Lower lobe of right lung (tissue), 2 donors: ENCODE measurements at places on chromosomes 6 and 20. TPM values are rescaled to one million over a fixed set of nuclear protein-coding genes. Genes with fewer than 3 reads are reported as not detected.

DNA sequence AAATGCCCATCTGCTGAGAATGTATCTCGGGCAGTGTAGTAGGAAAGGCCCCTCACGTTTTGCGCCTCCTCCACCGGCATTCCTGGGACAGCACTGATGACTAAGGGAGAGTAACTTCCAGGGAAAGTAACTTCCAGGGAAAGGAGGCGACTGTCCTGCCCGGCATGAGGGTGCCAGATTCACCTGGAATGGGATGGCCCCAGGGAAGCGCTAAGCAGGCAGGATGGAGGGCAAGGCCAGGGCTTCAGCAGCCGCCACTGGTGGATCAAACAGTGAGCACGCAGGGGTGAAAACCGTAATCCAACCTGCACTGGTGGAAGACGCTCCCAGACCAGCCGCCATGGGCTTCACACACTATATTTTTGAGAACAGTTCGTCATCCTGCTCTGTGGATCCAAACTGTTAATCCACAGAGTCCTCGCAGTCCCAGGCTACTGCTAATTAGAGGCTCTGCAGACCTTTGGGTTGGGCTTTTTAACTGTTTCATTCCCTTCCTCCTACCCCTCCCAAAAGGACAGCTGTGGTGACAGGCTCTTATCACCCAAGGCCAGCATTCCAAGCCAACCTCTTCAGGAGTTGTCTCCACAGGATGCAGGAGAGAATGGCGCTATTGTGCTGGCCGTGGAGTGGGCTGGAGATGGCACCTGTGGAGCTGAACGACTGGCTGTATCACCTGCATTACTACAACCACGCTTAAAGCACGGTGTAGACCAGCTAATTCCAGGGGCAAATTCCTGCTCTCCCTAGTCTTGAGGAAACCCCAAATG lies 178.9 kb downstream of the DLL1 start:
- H3K27ac ChIP-seq: no peak overlapping the region
- H3K27me3 ChIP-seq: peaks cover 2% of the 10 kb centered on the region
- H3K36me3 ChIP-seq: no peaks in the 10 kb centered on the region
- H3K4me3 ChIP-seq: no peak overlapping the region

GRCh38 chr6:25112322-25112773 lies 166.8 kb upstream of the CARMIL1 start:
- no peaks in the 10 kb centered on the region for H3K27me3 ChIP-seq
- H3K27ac ChIP-seq: no peak overlapping the region
- peaks cover 78% of the 10 kb centered on the region for H3K36me3 ChIP-seq

DNA sequence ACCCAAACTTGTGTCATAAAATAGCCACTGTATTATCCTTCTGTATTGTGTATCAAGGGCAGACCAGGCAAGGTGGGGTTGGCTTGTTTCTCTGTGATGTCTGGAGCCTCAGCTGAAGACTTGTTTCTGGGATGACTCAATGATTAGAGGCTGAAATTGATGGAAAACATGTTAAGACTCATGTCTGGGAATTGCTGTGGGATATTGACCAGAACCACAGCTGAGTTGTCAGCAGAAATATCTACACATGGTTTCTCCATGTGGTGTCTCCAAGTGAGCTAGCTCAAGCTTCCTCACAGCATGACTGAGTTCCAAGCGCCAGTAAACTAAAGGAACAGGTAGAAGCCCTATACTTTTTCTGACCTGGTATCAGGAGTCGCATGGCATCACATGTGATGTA lies 128.5 kb upstream of the SYNDIG1 start:
- H3K4me3 ChIP-seq: no peak overlapping the region
- no peaks in the 10 kb centered on the region for H3K4me1 ChIP-seq
- no peaks in the 10 kb centered on the region for H3K36me3 ChIP-seq

- no peak for DNase-seq
- H3K4me1 ChIP-seq: no peaks in the 10 kb centered on the region
- H3K4me3 ChIP-seq: no peak overlapping the region
- no peaks in the 10 kb centered on the region for H3K27me3 ChIP-seq
- no peaks in the 10 kb centered on the region for H3K36me3 ChIP-seq
Measured at GRCh38 chr6:85418059-85418458, 31.8 kb upstream of the NT5E start.

DNA sequence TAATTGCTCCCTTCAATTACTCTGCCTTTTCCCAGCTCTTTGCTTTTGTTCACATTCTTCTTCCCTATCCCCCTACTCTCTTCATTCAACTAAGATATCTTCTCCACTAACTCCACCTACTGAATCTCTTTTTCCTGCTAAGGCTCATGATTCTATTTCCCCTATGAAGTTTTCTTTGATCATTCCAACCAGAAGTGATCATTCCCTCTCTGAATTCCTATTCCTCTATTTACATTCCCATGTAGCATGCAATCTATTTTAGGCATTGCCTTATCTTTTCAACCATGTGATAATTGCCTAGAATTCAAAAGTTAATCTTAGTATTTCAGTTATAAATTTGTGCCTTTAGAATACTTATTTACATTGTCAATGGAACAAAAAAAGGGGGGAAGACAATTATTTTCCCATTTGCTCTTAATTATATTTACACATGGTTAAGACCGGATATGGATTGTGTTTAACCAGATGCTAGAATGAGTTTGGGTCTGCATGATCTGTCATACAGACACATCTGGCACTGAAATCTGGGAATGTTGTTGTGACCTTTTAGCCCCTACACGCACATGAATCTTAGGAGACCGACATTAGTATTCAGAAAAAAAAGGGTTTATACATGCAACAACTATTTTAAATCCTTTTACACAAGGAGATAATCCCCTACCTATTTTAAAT lies 20.8 kb downstream of the MOXD1 start:
- H3K27me3 ChIP-seq: no peaks in the 10 kb centered on the region
- no peak overlapping the region for H3K4me3 ChIP-seq
- H3K36me3 ChIP-seq: no peaks in the 10 kb centered on the region

- H3K4me3 ChIP-seq: no peak overlapping the region
- no peak for DNase-seq
- H3K4me1 ChIP-seq: no peaks in the 10 kb centered on the region
- H3K27ac ChIP-seq: no peak overlapping the region
Measured at GRCh38 chr6:114888241-114888640, 545.4 kb upstream of the HS3ST5 start.

DNA sequence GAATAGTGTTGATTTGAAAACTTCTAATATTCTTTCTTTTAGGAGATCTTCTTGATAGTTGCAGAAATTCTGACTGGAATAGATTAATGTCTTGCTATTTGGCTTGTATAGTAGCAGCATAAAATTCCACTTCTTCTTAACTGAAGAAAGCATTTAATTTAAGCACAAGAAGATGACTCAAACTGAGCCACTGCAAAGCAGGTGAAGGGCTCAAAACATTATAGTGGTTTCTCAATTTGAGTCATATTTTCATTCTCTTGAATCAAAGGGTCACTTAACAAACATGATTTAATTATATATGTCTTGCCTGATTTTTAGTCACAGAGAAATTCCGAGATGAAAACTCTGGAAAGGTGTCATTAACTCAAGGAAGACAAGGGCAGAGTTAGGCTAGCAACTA lies 239.3 kb downstream of the ZNF217 start:
- H3K36me3 ChIP-seq: no peaks in the 10 kb centered on the region
- no peaks in the 10 kb centered on the region for H3K27me3 ChIP-seq
- no peak overlapping the region for H3K27ac ChIP-seq
- H3K4me3 ChIP-seq: no peak overlapping the region
- no peaks in the 10 kb centered on the region for H3K4me1 ChIP-seq

- no peaks in the 10 kb centered on the region for H3K36me3 ChIP-seq
- H3K27ac ChIP-seq: no peak overlapping the region
- H3K4me1 ChIP-seq: no peaks in the 10 kb centered on the region
Measured at GRCh38 chr6:55449225-55449624, 122.0 kb downstream of the GFRAL start.

GRCh38 chr20:37598100-37598543 lies 70.4 kb upstream of the BLCAP start:
- peaks cover 27% of the 10 kb centered on the region for H3K27me3 ChIP-seq
- H3K4me1 ChIP-seq: no peaks in the 10 kb centered on the region

DNA sequence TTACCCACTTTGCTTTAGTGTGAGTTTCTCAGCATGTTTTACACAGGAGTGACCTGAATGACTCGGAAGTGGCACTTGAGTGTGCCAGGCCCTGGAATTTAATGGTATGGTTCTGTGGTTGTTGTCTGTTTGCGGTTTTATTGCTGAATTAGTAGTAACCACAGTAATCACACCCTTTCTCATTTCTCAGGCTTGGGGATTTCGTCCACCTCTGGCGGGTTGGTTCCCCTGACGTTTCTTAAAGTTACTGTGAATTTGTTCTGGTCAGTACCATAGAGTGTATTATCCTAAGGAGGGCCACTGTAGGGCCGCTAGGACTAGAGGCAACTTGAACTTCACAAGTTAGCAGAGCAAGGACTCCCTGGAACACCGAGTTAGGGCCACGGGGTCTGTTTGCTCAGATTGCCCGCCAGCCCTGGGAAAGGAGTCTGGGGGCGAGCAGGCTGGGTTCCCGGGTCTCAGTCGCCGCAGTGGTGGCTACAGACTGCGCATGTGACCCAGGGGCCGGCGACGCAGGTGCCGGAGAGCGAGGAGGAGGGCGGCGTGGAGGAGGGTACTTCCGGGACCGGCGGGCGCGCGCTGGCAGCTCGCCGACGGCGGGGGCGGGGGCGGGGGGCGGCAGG lies 546 bp upstream of the KLHL32 start:
- no peak for DNase-seq
- H3K4me1 ChIP-seq: peaks cover 14% of the 10 kb centered on the region
- H3K4me3 ChIP-seq: peak overlapping the region; percentile 62
- peak overlapping the region; percentile 78 for H3K27ac ChIP-seq
- no peaks in the 10 kb centered on the region for H3K27me3 ChIP-seq

DNA sequence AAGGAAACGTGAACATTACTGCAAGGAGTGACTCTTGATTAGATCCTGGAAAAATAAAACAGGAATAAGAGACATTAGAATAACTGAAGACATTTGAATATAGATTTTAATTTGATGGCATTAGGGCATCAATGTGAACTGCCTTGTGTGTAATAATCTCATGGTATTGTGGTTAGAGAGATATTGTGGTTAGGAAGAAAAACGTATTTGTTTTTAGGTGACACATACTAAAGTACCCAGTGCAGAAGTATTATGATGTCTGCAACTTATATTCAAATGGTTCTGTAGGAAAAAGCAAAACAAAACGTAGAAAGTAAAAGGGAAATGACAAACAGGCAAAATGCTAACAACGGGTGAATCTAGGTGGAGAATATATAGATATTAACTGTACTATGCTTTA lies 65.9 kb upstream of the OGFRL1 start:
- H3K27me3 ChIP-seq: no peaks in the 10 kb centered on the region
- no peak overlapping the region for H3K27ac ChIP-seq
- no peak for DNase-seq
- no peaks in the 10 kb centered on the region for H3K4me1 ChIP-seq
- H3K4me3 ChIP-seq: no peak overlapping the region

GRCh38 chr20:24501764-24502556 lies 32.5 kb downstream of the SYNDIG1 start:
- no peak overlapping the region for H3K27ac ChIP-seq
- DNase-seq: no peak
- H3K36me3 ChIP-seq: no peaks in the 10 kb centered on the region
- no peaks in the 10 kb centered on the region for H3K4me1 ChIP-seq

- no peaks in the 10 kb centered on the region for H3K27me3 ChIP-seq
- H3K27ac ChIP-seq: no peak overlapping the region
- no peak for DNase-seq
- no peak overlapping the region for H3K4me3 ChIP-seq
- no peaks in the 10 kb centered on the region for H3K4me1 ChIP-seq
- H3K36me3 ChIP-seq: no peaks in the 10 kb centered on the region
Measured at GRCh38 chr6:73951183-73951582, 255.2 kb downstream of the CD109 start.

GRCh38 chr6:113076116-113076515 lies 729.0 kb downstream of the RFPL4B start:
- H3K36me3 ChIP-seq: no peaks in the 10 kb centered on the region
- H3K27ac ChIP-seq: no peak overlapping the region
- DNase-seq: no peak
- no peaks in the 10 kb centered on the region for H3K4me1 ChIP-seq
- H3K4me3 ChIP-seq: no peak overlapping the region
- no peaks in the 10 kb centered on the region for H3K27me3 ChIP-seq

DNA sequence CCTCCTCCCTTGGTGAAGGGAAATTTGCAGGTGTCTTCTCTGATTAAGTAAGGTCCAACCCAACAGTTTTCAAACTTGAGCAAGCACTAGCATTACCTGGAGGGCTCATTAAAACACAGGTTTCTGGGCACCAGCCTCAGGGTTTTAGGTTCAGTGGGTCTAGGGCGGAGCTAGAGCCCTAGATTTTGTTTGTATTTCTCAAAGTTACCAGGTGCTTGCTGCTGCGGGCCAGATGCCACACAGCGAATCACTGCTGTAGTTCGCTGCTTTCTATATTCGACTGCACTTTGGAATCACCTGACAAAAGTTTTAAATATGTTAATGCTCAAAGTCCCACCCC lies 869 bp downstream of the COL21A1 start:
- H3K27ac ChIP-seq: peak overlapping the region; percentile 54
- H3K4me3 ChIP-seq: peak overlapping the region; percentile 58
- peaks cover 8% of the 10 kb centered on the region for H3K27me3 ChIP-seq
- H3K4me1 ChIP-seq: peaks cover 24% of the 10 kb centered on the region

DNA sequence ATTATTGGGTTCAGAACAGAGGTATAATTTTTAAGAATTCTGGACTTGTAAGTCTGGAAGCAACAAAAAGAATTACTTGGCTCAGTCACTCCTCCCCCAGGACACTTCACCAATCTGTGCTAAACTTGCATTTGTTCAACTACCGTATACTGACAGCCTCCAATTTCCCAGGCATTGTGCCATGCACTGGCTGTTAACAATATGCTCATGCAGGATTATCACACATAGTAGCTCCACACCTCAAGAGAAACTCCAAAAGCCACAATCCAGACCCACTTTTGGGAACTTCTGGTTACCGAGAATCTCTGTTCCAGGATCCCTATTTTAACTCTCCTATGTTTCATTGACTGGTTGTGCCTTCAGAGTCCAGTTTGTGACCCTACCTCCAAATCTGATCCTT lies 7.7 kb downstream of the ADGRF1 start:
- H3K27ac ChIP-seq: no peak overlapping the region
- DNase-seq: no peak
- no peaks in the 10 kb centered on the region for H3K36me3 ChIP-seq
- no peak overlapping the region for H3K4me3 ChIP-seq

- H3K36me3 ChIP-seq: no peaks in the 10 kb centered on the region
- no peak overlapping the region for H3K4me3 ChIP-seq
- H3K4me1 ChIP-seq: peaks cover 48% of the 10 kb centered on the region
- no peaks in the 10 kb centered on the region for H3K27me3 ChIP-seq
- peak overlapping the region; percentile 39 for H3K27ac ChIP-seq
- no peak for DNase-seq
Measured at GRCh38 chr6:129651291-129651691, 58.7 kb downstream of the ARHGAP18 start.

The ISM1 gene
- 8.4 TPM for total RNA-seq

The MUCL3 gene
- total RNA-seq: 5.3 TPM

The BMP5 gene
- 13.3 TPM for total RNA-seq

The BPIFB4 gene
- not detected for total RNA-seq

The MEI4 gene
- not detected for total RNA-seq

The PDE7B gene
- 2.2 TPM for total RNA-seq

The GSTA3 gene
- total RNA-seq: 2.1 TPM

The FNDC11 gene
- 1.3 TPM for total RNA-seq
